SIG-M5 (cell line): ENCODE measurements at places on chromosomes 2 and 18.

DNA sequence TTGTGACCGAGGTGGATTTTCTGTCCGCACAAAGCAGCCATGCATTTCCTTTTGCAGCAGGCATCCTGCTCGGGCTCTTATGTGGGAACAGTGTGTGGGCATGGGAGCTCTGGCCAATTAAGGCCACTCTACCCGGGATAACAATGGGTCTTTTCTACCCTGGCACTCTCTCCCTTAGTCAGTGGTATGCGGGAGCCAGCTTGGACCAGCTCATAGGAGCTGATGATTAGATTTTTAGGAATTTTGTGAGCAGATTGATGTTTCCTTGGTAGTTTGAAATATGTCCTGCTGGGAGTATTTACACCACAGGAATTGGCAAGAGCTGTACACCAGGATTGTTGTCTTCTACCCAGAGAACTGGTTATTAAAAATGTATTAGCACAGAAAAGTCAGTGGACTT is 89.3 kb downstream of the SPP2 start:
- DNase-seq = no peak

DNA sequence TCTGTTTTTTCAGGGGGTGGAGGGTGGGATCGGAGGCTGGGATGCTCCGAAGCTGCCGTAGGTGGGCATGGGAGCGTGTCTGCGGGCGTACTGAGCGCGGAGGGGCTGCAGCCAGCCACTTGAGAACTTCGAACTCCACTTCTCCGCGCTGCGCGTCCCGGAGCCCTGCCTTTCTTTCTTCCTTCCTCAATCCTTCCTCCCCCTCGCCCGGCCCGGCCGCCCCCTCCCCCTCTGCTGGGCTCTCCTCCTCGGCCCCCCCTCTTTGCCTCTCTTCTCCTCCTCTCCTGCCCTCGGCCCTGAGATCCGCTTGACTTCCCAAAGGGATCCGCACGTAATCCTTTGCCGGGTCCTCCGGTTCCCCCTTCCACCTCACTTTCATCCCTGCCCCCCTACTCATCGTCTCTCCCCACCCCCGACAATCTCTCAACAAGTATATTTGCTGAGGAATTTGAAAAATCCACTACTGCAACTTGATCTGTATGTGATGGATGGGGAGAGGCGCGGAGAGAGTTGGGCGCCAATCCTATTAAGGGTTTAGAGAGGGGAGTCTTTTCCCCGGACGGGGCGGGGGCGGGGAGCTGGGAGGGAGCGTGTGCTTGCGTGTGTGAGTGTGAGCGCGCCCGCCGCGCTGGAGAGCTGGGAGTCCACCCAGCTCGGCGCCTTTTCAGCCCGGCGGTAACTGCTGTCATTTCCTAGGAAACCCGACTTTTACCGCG is 1.1 kb downstream of the GLI2 start:
- no peak for DNase-seq

DNA sequence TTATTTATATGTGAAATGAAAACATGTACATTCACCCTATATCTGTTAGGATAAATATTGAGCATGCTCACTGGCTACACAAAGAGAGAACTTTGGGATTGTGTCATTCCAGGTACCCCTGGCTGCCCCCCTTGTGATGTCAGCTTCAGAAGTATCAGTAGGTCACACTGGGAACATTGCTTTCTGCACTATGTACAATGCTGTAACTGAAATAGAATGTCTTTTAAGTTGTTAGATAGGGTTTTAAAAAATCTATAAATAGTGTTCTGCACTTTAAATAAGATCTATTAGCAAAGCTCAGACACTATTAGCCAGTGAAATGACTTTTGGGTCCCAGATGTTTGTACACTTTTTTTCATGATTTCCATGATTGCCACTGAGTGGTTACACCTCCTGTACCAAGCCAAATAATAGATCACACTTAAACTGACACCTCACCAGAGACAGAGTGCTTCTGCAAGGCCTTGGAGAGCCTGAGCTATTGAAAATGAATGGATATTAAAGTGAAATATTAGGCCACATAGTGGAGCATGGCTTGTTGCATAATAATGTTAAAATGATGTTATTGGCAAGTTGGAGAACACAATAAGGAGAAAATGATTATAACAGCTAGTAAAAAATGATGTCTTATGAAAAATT is 297.0 kb upstream of the NXPH2 start:
- DNase-seq = no peak

DNA sequence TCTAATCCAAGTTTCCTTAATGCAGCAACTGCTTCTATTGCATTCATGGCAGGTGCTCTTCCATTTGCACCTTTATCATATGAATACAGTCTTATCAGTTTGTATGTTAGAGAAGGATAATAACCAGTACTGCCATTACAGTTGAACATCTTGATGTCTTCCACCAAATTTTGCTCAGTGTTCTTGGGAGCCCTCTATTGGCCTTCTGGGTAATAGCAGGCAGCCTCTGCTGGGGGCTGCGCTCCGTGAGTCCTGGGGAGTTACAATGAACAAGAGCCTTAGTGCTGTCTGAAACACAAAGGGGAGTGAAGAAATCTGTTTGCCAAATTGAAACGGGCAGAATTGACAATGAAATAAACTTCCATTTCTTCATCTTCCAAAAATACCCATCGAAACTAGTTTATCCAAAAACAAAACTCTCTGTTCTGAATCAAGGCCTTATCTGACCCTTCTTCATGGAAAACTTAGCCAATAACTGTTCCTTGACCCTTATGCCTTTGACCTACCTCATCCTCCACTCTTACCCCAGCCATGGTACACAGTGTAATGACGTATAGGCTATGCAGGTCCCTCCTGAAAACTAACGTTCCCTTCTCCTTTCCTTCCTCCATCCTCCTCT is 79.9 kb downstream of the ALK start:
- DNase-seq = no peak

GRCh38 chr18:63063171-63063570 is 256.4 kb downstream of the BCL2 start:
- no peak for DNase-seq

DNA sequence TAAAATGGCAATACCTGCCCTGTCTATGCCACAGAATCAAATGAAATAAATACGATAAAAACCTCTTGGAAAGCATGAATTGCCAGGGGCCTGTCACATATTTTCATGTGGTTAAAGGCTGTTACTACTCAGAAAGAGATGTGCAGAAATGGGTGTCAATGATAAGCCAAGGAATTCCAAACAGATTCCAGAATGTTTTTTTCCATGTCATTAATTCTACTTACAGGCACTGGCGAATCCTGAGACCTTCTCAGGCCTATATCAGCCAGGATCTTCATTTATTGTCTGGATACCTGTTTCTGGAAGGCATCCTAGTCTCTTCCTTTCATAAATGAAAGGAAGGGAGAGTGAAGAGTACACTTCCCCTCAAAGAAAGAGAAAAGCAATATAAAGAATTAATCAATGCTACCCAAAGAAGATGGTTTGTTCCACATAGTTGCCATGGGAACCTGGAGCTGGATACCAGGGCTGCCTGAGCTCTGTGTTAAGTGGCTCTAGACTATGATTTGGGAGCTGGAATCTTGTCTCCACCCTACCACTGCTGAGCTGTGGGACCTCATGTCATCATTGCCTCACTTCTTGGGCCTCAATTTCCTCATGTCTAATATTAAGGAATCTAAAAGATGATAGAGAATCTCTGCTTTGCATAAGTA is 335.1 kb upstream of the SKOR2 start:
- no peak for DNase-seq

DNA sequence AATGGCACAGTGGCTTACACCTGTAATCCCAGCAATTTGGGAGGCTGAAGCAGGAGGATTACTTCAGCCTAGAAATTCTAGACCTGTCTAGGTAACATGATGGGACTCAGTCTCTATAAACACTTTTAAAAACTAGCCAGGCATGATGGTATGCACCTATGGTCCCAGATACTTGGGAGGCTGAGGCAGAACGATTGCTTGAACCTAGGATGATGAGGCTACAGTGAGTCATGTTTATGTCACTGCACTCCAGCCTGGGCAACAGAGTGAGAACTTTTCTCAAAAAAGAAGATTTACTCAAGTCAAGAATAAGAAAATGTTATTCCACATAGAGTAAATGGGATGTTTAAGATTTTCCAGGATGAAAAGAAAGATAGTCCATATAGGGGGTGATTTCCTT is 158.6 kb downstream of the HNMT start:
- DNase-seq = no peak

DNA sequence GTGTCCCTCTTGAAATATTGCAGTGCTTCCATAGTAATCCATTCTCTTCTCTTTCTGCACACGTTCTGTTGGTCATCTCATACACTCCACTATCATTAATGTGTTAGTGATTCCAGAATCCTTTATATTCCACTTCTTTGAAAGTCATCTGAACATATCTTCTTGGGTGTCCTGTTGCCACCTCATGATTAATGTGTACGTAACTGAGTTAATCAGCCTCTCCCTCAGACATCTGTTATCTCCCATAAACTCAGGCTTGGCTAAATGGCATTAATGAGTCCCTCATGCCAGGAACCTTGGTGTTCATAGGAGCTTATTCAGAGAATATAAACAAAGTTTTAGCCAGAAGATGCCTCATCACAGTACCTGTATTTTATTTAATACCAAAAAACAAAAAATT is 126.4 kb downstream of the NCOA1 start:
- no peak for DNase-seq

- no peak for DNase-seq
These were observed 92.7 kb downstream of the ZNF516 start for GRCh38 chr18:76402026-76402990.

DNA sequence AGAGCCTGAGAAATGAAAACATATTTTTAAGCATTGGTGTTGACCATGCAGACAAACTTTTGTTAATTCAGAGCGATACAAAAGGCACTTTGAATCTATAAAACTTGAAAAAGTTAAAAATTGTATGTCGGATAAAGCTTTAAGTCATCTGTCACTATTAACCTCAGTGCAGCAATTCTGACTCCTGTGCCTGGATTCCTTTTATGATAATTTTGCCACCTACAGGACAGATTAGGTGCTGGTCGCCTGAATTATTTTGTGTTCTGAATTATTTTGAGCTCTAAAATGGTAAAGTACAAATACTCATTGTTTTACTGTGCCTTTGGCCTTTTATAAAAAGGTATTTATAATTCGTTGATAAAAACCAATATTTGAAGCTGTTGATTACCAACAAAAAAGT is 19.4 kb upstream of the RNF138 start:
- no peak for DNase-seq

DNA sequence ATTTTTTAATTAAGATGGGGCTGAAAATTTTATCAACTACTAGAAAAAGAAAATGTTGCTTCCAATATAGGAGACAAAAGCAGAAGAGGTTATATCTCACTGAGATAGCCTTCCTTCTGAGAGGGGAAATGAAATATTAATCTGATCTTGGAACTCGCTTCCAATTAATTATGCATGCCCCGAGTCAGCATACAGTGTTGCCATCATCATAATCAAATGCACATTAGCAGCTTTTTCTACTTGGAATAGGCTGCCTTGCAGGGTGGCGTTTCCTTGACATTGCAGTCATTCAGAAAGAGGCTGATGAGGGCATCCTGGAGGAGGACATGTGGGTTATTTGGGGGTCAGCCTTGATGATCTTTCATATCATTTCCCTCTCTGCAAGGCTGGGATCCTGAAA is 18.4 kb upstream of the RPL37A start:
- no peak for DNase-seq
